D341Med (cell line): ENCODE measurements at places on chromosomes 1 and 21.
A peak's percentile ranks its signal among the peaks of the same experiment; 100 is the strongest.

DNA sequence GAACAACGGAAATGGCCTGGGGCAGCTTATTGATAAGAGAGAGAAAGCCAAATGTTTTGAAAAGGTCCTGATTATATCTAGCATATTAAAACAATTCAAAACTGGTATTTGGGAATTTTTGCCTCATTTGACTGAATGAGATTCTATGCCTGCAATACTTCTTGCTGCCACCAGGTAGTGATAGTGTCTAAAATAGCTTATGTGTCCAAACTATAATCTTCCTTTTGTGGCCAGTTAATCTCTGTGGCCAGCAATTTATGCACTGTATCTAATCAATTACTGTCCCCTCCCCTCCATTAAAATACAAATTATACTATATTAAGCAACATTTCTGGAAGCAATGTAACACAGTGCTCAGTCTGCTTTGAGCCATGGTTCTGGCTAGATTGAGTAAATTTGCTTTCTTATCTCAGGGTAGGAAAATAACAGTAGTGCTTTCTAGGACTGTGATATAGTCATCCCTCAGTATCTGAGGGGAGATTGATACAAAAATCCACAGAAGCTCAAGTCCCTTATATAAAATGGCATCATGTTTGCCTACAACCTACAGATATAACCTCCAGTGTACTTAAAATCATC lies 91.8 kb downstream of the FOXD2 start:
- DNase-seq, result no peak

DNA sequence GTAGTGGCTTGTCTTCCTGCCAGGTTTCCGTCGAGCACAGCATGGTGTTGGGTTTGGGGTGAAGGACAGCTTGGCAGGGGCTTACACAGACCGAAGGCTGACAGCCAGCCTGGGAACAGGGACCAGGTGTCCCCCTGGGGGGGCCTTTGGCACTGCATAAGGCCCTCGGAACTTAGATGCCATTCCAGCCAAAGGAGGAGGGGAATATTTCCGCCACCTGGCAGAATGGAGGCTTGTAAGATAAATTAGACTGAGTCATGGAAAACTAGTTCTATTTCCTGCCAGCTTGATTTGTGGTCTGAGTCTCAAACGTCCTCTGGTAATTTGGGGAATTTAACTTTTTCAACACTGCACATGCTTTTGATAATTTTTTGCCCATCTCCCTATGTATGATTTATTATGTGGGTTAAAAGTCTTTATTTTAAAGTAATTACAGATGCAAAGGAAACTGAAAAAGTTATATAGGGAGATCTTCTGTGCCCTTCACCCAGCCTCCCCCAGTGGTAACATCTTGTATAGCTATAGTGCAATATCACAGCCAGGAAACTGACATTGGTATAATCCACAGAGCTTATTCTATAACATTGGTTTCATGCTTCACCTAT lies 11.5 kb upstream of the TMEM51 start:
- no peak for DNase-seq

GRCh38 chr1:25695771-25696311 lies 79.2 kb downstream of the MAN1C1 start:
- no peak for DNase-seq

GRCh38 chr1:150551051-150551783 lies 2.0 kb downstream of the ADAMTSL4 start:
- DNase-seq, result peak; percentile 50

DNA sequence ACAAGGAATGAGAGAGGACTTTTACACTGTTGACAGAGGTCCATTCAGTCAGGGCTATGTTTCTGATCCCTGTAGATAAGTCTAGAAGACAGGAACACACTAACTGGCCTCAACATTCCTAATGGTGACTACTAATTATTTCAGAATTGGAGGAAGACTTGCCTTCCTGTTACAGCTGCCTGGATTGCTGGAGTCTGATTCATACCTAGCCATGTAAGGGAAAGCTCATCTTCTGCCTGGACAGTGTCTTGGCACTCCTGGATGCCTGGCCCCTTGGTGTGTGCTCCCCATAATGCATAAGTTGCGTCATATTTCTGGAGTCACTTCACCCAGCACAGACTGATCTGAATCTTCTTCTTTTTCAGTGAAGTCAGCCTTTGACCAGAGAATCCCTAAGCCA lies 326.0 kb upstream of the RUNX1 start:
- DNase-seq, result no peak

GRCh38 chr1:92184632-92185031 lies 33.1 kb upstream of the C1orf146 start:
- DNase-seq, result no peak

- no peak for DNase-seq
These were observed 136.0 kb downstream of the LTN1 start for GRCh38 chr21:28856588-28857250.

GRCh38 chr1:100734676-100735075 lies 15.1 kb downstream of the VCAM1 start:
- no peak for DNase-seq

DNA sequence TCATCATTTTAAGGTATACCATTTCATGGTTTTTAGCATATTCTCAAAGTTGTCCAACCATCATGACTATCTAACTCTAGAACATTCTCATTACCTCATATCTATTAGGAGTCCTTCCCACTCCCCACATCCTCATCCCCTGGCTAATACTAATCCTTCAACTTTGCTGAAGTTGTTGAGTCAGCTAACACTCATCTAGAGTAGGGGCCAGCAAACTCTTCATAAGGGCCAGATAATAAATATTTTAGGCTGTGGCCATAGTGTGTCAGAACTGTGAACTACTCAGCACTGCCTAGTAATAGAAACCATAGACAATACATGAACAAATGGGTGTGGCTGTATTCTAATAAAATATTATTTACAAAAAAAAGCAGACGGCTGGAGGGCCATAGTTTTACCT lies 43.0 kb downstream of the TOR3A start:
- DNase-seq, result no peak

- no peak for DNase-seq
These were observed 36.3 kb upstream of the ERG start for GRCh38 chr21:38534591-38534990.

GRCh38 chr1:212605441-212606394 lies 2.8 kb upstream of the ATF3 start:
- no peak for DNase-seq

- no peak for DNase-seq
These were observed 15.0 kb downstream of the CRNN start for GRCh38 chr1:152398812-152399698.

DNA sequence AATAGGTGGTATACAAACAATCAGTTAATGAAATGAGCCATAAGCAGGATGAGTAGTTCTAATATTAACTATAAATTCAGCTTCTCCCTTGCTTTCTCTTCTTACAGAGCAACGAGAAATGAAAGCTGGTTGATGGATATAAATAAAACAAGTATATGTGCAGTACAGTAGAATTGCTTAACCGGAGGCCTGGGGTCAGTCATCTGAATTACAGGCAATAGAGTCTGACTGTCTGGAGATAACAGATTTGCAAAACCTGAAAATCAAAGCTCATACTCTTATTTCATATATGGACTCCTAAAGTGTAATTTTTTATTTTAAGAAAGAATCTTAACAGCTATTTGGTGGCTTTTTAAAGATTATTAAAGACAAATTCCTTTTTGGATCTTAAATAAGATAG lies 43.1 kb upstream of the SGIP1 start:
- no peak for DNase-seq

DNA sequence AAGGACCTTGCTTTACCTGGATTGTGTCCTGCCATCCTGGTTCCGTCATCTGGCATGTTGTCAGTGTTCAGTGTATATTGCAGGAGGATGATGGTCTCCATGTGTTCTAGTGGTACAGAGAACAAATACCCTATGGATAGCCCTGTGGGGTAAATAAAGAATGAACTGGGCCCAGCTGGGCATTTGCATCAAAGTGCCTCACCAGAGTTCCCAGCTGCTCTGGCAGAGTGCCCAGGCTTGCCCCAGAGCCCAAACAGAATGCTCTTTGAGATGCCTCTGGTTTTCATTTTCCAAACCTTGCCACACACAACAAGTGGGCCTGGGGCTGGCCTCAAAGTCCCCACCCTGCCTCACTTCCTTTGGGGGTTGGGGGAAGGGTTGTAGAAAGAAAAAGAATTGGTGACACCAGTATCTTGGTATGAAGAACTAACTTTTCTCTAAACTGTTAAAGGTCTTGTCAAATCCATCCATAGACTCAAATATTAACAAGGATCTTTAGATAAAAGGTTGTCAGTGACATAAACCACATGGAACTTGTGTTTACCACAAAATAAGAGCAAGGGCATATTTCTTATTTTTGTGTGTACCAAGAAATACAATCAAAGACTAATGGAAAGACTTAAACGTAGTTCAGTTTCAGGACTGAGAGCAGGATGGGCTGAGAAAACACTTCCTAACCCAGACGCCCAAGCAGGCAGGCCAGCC lies 82.2 kb downstream of the LMO4 start:
- DNase-seq, result no peak
